Kidney tubule cell (primary cell): ENCODE measurements at places on chromosomes 3 and 15.
A peak's percentile ranks its signal among the peaks of the same experiment; 100 is the strongest.

DNA sequence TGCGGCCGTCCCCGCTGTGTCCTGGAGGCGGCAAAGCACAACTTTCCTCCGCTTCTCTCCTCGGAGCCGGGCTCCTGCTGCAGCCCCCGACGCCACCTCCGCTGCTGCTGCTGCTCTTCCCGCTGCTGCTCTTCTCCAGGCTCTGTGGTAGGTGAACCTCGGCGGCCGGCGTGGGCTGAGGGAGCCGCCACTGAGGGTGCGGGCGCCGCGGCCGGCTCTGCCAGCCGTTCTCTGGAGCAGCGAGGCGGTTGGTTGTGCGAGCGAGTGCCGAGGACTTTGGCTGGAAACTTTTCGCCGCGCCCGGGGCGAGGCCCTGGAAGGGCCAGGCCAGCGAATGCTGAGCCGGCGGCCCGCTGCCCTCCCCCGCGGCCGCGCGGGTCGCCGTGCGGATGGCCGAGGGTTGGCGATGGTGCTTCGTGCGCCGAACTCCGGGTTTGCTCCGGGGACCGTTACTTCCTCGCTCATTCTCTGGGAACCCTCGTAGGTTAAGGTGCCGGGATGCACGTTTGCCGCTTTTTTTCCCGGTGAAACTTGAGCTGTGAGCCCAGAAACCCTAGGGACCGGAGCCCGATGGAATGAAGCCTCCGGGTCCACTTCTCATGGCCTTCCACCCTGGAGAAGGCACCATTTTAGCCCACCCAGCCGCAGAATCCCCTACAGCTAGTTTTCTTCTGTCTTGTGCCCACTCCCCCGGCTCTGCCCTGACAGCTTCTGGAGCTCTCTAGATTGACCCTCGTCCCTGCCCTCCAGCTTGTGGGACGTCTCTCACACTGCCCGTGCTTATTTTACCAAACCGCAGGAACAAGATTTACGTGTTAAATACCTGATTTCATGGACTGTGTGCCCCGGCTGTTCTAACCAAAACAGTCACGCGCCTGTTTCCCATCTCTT is 660 bp downstream of the NECTIN3 start:
- peak; percentile 44 for DNase-seq

DNA sequence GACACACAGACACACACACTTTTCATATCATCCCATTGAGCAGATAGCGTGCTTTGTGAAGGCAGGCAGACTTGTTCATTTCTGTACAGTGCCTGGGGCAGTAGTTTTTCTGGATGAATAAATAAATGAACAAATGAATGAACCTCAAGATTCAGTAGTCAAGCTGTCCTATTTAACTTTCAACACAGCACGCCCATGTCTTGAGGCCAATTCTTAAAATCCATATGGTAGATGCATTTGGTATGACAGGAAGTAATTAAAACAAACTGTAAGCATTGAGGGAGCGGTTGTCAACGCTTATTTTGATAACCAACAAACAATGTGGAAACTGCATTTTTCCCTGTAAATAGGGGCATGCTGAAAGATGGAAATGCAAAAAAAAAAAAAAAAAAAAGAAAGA is 80.0 kb upstream of the BNC1 start:
- DNase-seq: no peak

GRCh38 chr15:77580996-77581682 is 51.6 kb downstream of the LINGO1 start:
- DNase-seq: no peak

DNA sequence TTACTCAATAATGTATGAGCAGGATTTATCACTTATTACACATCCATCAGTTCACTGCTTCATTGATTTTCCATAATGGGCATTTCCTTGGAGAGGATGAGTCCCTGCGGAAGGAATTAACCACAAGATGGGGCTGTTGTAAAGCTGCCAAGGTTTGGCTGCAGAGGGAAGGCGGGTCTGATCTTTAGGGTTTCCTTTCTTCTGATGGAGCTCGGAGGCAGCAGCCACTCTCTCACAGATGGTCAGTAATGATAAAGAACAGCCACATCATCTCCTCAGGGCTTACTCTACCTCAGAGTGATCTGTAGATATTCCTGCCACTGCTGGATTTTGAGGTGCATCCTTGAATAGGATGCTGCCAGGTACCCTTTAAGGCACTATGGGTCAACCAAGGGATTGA is 115.2 kb downstream of the USP13 start:
- peak; percentile 87 for DNase-seq

- DNase-seq: no peak
Measured at GRCh38 chr15:41561777-41562145, 2.7 kb downstream of the TYRO3 start.
